Right renal cortex interstitium (tissue), 3 donors: ENCODE measurements at places on chromosomes 6 and 20. TPM values are rescaled to one million over a fixed set of nuclear protein-coding genes. Genes with fewer than 3 reads are reported as not detected.

E2F3 gene
- 19.0 TPM for polyA plus RNA-seq

ZBTB9 gene
- polyA plus RNA-seq = 16.3 TPM

APCDD1L gene
- 13.8 TPM for polyA plus RNA-seq

CFB gene
- polyA plus RNA-seq = 5.7 TPM

RBBP8NL gene
- 1.5 TPM for polyA plus RNA-seq

EPHA7 gene
- 44.7 TPM for polyA plus RNA-seq

FOXC1 gene
- polyA plus RNA-seq = 84.8 TPM

KCNK16 gene
- polyA plus RNA-seq = not detected

RBPJL gene
- not detected for polyA plus RNA-seq

CRIP3 gene
- 3.2 TPM for polyA plus RNA-seq

CALHM5 gene
- polyA plus RNA-seq = 3.3 TPM

NMBR gene
- polyA plus RNA-seq = 0.40 TPM

DCBLD1 gene
- 11.3 TPM for polyA plus RNA-seq

DNA sequence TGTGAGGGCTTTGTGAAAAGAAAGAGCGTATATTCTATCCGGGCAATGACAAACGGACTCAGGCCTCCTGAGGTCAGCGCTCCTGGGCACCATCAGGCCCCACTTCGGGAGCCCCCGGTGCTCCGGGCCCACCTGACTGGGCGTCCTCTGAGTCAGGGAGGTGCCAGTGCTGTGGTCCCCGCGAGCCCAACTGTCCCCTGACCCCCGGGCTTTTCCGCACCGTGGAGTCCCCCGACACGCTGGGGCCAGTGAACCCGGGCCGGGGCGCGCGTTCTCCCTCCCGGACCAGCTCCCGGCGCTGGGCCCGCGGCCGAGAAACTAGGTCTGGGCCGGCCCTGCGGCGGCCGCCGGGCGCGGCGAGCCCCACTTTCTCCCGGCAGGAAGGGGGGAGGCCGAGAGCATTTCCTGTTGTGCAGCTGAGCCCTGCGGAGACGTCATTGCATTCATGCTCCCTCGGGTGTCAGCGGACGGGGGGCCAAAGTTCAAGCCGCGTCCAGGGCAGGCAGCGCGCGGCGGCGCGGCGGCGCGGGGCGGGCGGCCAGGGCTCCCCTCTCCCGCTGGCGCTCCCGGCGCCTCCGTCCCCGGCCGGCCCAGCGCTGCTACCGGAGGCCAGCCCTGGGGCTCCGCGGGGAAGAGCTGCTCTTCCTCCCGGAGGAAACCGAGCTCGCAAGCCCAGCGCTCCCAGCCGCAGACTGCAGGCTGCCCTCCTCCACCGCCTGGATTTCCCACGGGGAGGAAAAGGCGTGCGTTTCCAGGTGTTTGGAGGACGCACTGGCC is 18.3 kb downstream of the HIVEP2 start:
- no peak for DNase-seq

DNA sequence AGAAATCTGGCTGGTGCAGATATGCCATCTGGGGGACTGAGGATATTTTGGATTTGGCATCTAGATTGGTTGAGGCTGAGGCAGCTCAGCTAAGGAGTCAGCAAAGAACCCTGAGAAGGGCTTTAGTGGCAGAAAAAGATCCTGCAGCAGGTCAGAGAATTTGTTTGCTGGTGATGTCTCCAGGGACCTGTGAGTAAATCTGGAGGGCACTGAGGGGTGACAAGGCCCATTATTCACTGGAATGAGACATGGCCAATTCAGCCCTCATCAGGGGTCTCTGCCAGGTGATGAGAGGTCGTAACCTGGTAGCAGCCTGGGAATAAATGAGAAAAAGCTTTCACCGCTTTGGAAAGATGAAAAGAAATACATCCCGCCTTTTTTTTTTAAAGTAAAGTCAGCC is 118.3 kb upstream of the FBXL4 start:
- no peak for DNase-seq

DNA sequence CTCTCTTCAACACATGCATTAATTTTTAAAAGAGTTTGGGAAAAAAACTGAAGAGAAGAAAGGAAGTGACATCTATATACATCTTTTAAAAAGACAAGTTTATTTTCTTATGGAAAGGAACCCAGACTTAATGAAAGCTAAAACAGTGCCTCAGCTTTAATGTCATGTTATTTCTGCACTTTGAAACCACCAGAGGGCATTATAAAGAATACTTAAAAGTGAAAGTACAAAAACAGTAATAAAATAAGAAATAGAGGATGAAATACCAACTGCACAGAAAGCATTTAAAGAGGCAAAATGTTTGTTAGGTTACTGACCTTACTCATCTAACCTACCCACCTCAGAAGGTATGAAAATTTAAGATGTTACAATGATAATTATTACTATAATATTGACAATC is 98.8 kb downstream of the HUS1B start:
- DNase-seq = no peak

DNA sequence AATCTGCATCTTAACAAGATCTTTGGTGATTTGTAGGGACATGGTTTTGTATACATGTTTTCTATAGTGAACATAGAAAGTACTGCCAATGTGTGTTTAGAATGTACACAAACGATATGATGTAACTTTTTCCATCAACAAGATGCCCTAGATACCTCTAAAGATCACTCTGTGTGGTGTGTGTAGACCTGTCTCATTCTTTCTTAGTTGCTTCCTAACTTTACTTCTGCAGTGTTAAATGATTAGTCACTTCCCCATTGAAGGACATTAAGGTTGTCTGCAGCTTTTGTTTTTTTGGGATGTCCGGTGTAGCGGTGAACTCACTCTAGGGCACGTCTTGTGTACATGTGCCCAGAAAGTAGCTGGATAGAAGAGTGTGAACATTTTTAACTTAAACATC is 35.9 kb downstream of the CDYL start:
- DNase-seq = no peak

- DNase-seq = no peak
These were observed 1.9 kb upstream of the AFDN start for GRCh38 chr6:167824591-167825331.

GRCh38 chr6:157535340-157536222 is 154.6 kb downstream of the ZDHHC14 start:
- no peak for DNase-seq

DNA sequence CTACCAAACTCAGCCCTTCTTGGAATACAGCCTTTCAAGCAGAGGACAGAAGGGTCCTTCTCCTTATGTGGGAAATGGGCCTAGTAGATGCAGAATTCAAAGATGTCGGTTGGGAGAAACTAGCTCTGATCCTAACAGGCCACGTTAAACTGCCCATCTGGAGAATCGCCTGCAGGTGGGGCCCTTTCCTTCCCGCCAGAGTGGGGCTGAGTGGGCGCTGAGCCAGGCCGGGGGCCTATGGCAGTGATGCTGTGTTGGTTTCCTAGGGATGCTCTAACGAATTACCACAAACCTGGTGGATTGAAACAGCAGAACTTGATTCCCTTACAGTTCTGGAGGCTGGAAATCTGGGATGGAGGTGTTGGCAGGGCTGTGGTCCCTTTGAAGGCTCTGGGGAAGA is 9.1 kb downstream of the MAPK13 start:
- DNase-seq = no peak

DNA sequence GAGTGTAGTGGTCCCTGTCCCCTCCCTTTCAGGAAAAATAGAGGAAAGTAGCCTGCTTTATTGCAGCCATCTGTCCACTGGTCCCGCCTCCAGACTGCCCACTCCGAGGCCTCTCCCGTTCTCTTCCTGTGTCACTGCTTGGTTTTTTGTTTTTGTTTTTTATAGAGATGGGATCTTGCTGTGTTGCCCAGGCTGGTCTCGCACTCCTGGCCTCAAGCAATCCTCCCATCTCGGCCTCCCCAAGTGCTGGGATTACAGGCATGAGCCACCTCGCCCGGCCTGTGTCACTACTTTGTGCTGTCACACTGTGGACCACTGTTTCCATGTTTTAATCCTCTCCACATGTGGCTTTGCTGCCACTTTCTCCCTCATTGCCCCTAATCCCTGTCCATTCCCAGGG is 71.2 kb downstream of the ZBTB2 start:
- DNase-seq = no peak

GRCh38 chr6:143656026-143656425 is 21.7 kb upstream of the PHACTR2 start:
- no peak for DNase-seq

DNA sequence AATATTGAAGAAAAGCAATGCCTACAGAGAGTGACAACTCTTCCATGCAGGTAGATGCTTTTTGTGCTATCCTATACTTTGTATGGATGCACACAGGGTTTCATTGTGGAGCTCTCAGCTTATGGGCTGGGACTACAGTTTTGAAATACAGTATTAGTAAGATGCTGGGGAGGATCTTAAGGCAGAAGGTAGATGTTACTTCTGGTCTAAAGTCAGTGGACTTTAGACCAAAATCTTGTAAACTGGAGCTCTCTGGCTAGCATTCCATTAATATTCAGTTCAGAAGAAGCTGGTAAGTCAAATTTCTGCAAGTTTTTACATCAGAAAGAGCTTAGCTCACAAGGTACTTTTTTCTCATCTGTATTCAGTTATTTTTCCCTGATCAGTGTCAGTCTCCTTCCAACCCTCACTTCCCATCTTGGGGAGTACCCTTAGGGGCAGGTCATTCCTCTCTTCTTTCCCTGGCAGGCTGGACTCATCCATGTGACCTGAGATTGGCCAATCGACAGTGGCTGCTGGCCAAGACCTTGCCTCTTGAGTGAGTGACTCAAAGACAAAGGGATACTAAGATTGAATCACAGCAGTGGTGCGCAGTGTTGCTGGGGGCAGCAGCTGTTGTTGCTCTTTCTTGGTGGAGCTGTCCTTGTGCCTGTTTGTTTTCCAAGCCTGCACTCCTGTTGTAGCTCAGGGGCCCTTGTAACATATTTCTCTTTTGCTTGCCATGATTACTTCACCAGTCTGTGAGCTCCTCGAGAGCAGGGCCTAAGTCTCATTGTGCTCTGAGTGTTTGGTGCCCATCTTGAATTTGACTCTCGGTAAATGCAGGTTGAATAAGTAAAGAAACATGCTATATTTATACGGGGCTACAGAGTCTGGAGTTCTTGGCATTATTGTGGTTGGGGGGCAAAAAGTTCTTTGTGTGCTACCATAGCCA is 2.8 kb upstream of the PHF20 start:
- no peak for DNase-seq

DNA sequence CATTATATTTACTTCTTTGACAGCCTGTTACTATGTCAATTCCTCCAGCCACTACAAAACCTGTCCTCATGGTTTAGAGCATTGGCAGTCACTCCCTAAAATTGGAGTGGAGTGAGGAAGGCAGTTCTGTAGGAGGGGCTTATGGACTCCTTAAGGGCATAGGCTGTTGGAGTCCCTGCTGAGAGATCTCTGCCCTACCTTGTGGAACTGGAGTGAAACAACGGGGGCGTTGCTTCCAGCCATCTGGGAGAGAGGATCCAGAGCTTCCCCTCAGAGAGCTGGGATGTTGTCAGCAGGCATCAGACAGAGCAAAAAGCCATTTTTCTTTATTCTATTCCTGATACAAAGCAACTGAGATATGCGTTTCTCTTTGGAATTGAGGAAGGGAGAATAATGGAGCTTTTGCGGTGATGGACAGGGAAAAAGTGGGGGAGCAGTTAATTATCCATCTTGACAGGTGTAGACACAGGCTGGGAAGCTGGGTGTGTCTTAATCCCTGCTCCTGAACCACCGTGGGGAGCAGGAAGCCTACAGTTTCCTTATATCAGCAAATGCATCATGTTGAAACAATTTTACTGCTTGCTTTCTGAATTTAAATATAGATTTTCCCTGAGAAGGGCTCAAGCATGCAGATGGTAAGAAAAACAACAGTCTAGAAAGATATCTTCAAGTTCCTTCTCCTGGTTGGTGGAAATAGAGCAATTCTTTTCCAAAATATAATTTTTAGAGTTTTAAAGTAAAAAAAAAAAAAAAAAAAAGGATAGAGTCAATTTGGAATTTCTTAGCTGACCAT is 402.5 kb downstream of the PLCB1 start:
- DNase-seq = no peak

GRCh38 chr6:1396952-1397868 is 7.8 kb downstream of the FOXF2 start:
- DNase-seq = peak; percentile 68

DNA sequence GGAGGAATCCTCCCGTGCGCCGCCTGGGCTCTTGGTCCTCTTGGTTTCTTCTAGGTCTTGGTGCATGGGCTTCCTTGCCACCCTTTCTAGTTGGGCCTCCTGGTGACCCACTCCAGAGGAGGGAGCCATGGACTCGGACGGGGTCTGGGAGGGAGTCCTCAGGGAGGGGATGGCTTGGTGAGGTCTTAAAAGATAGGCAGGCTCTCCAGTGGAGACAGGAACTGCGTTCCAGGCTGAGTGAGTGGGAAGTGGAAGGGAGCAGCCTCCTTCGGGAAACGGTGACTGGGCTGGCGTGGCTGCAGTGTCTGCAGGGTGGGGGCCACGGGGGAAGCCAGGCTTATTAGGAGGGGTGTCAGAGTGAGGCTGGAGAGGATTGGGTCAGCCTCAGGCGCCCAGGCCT is 152.8 kb downstream of the GRM4 start:
- DNase-seq = no peak

DNA sequence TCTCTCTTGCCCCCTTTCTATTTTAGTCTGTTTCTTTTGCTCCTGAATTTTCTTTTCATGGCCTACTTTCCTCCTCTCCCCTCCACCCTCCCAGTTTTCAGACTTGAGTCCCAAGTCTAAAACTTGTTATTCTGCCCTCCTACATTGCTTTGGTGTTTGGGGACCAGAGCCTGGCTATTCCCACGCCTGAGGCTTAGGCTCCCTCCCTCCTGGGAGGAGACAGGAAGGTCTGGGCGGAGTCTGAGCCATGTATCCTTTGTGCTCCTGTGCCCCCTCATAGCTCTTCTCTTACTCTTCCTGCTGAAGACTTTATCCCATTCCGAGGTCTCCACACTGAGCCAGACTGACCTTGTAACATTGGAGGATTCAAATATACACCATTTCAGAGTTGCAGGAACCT is 69.5 kb downstream of the DAAM2 start:
- DNase-seq = no peak

GRCh38 chr20:22768266-22769178 is 184.2 kb upstream of the FOXA2 start:
- DNase-seq = no peak

GRCh38 chr6:135440087-135440792 is 57.3 kb downstream of the AHI1 start:
- no peak for DNase-seq

GRCh38 chr20:41178904-41179432 is 41.6 kb downstream of the PLCG1 start:
- no peak for DNase-seq

DNA sequence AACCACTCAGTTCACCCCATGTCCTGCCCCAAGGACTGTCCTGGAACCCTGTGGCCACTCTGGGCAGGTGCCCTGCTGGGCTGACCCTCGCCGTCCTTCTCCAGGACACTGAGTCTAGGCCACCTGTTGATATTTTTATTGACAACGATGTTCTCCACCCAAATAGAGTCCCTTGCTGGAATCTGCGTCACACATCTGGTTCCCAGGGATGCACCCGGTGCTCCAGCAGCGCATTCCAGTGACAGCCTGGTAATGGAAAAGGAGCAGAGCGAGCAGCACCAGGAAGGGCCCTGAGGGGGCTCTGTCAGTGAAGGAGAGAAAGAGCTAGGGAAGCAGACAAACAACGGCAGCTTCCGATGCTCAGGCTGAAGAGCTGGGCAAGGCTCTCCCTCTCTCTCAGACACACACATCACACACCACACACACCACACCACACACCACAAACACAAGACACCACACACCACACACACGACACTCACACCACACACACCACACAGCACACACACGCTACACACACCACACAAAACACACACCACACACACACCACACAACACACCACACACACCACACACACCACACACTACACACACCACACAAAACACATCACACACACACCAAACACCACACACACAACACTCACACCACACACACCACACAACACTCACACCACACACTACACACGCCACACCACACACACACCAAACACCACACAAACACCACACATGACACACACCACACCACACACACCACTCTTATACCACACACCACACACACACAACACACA is 117.9 kb upstream of the THBS2 start:
- DNase-seq = no peak
